DMS 273 treated with DMSO at 0.1 percent for 48 hours (cell line): ENCODE measurements at places on chromosomes 13 and 19.

DNA sequence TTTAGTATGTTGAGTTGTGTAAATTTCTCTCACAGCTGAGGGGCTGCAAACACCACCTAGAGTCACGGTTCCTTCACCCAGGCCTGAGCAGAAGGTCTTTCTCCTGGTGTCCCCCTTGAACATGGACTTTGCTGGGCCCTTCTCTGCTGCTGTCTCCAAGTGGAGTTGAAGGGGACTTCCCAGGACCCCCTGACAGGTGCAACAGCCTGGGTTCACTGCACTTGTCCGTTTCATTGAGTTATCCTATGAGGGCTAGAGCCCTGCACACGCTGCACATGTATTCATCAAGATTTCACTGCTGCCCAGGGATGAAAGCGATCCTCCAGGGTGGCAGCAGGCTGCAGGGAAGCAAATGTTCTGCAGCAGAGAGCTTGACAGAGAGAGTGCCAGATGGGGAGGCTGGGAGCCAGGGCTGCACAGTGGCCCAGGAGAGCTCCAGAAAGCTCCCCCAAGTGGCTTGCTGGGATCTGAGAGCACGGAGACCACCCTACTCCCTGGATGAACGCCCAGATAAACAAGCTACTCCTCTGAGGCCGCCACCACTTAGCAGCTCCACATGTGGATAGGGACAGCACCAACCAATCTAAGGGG lies 10.3 kb downstream of the TMEM272 start:
- DNase-seq = peak; percentile 84

DNA sequence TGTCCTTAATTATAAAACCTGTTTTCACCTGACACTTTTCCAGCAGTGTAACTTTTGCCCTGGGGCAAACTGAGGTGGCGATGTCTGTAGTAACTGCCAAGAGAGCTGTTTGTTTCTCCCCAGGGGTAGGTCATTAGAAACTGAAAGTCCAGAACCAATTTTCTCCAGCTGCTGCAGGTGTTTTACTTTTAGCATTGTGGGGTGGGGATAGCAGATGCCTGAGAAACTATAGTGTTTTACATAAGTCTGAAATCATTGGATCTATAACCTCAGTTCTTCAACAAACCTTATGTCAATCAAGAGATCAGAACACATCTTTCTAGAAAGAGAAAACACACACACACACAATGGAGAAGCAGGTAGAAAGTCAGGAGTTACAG lies 92.7 kb downstream of the LHFPL6 start:
- DNase-seq = no peak

GRCh38 chr19:2424686-2425621 lies 2.4 kb downstream of the TIMM13 start:
- DNase-seq = no peak

- no peak for DNase-seq
These were observed 34.1 kb upstream of the POMP start for GRCh38 chr13:28624707-28625432.

DNA sequence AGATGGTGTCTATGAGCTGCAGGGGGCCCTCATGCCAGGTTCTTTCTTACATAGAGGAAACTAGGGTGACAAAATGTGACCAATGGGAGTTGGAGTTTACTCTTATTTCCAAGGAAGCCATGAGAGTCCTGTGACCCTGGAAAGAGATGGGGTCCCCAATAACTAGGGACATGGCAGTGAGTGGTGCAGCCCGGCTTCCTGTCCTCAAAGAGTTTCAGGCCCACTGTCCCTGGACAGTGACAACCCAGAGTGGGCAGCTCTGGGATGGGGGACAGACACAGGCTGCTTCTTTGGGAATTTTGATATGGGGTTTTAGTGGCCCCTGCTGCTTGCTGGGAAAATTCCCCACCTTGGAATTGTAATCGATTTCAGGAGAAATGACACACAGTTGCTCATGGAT lies 8.4 kb upstream of the IGFL1 start:
- no peak for DNase-seq

GRCh38 chr13:97875911-97876310 lies 77.6 kb upstream of the IPO5 start:
- no peak for DNase-seq

- DNase-seq = no peak
These were observed 13.1 kb downstream of the DCAF15 start for GRCh38 chr19:13965377-13965896.

- no peak for DNase-seq
These were observed 155.0 kb downstream of the CYSLTR2 start for GRCh38 chr13:48808683-48809082.

DNA sequence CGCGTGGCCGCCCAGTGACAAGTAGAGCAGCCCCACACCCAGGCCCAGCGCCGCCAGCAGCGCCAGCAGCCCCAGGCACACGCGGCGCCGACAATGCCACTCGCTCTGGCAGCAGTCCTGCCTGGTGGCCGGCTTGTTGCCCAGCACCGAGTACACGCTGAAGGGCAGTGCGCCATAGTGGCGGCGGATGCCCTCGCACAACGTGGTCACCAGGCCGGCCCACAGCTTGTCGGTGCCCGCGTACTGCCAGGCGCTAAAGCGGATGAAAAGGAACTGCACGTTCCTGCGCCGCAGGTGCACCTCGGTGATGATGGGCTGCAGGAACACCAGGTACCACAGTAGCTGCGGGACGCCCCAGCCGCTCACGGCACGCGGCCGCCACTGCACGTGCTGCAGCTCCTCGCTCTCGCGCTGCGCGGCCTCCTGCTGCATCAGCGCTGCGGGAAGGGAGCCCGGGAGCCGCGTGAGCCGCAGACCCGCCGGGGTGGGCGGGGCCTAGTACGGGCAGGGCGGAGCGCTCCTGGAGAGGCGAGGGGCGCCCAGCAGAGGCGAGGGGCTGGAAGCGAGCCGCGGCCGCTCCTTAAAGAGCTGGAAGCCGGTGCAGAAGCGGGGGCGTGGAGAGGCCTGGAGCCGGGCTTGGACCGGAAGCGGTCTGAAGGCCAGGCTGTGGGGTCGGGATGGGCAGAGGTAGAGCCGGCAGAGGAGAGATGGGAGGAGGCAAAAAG lies 7.3 kb downstream of the NKPD1 start:
- DNase-seq = no peak

DNA sequence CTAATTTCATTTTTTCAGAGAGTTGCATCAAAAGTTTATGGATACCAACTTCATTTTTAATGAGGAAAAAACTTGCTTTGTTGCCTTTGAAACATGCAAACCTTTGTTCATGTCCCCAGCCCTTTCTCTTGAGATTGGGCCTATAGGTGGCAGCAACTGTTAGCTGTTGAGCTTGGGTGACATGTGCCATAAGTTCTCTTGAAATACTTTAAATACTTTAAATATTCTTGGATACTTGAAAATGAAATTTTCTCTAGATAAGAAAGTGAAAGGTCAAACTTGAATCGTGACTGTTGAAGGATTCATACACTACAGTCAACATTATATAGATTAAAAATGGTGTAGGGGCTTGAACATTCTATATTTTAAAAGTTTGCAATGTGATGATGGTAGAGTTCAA lies 294.9 kb downstream of the NDFIP2 start:
- no peak for DNase-seq

DNA sequence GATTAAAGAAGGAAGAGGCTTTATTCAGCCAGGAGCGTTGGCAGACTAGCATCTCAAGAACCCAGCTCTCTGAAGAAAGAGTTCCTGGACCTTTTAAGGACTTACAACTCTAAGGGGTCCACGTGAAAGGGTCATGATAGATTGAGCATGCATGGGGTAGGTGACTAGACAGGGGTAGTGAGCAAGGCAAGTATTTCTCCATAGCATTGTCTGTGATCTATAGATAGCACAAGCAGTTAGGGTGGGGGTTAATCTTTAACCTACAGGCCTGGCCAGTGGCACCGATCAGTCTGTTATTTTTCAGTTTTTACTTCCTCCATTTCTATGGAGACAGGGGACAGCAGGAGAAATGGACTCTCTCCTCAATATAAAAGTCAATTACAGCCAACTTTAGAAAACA lies 983.7 kb downstream of the SLITRK1 start:
- DNase-seq = no peak

GRCh38 chr13:112756511-112756966 lies 66.7 kb downstream of the ATP11A start:
- no peak for DNase-seq

GRCh38 chr19:46674416-46675178 lies 13.6 kb upstream of the DACT3 start:
- peak; percentile 48 for DNase-seq

GRCh38 chr19:28168557-28168956 lies 1044.4 kb downstream of the UQCRFS1 start:
- DNase-seq = no peak

DNA sequence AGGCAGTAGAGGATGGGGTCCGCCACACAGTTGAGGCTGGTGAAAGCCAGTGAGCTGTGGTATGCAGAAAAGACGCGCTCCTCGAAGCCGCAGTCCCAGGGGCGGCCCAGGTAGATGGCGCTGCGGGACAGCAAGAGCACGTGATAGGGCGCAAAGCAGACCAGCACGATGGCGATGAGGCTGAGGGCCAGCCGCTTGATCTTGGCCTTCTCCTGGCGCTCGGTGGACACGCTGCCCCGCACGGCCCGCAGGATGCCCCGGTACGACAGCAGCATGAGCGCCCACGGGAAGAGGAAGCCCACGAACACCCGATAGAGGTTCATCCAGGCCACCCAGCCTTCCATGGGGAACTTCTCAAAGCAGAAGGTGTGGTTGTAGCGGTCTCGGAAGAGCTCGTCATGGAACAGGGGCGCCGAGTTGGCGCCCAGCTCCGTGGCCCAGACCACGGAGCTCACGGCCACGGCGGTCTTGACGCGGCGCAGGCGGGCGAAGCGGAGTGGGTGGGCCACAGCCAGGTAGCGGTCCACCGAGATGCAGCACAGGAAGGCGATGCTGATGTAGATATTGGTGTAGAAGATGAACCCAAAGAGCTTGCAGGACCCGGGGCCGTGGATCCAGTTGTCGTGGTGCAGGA lies 6.5 kb upstream of the OPA3 start:
- DNase-seq = no peak

- DNase-seq = no peak
These were observed 9.4 kb downstream of the SAMD4B start for GRCh38 chr19:39351537-39352064.

GRCh38 chr19:54684527-54684926 lies 21.7 kb downstream of the LILRB4 start:
- no peak for DNase-seq

DNA sequence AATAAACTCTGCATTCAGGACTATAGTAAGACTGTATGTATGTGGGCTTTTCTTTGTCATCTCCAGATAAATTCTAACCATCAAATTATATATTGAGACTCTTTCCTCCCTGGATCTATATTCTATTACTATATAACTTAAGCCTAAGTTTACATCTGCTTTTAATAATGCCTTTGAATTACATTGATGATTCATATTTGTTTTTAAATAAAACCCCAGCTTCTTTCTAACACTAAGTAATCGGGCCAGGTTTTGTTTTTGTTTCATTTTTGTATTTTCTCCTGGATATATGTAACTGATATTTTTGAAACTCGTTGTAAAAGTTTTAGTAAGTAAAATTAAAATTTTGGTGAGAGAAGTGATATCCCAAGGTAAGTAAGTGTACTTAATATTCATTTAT lies 1599.1 kb downstream of the PCDH9 start:
- DNase-seq = no peak

- no peak for DNase-seq
These were observed 4.3 kb upstream of the PARP4 start for GRCh38 chr13:24516919-24517318.

DNA sequence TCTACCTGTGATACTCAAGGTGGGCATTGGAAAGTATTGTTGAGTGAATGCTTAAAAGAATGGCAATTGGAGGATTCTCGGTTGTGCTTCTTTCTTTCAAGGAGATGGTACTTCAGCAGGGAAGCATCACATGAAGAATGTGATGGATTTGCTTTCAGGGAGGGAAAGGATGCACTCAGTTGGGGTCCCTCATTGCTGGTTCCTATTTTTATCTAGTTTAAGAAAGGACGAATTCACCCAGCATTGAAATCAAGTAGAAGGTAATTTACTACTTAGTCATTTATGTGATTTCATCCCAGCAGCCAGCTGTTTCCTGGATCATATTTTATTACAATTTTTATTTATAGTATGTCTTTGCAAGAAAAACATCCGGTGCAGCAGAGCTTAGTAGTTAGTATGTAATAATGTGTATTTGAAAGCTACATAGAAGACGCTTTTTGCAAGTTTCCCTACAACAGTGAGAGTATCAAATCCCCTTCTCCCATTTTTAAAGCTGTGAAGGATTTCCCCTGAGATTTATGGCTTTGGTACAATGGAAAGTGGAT lies 417.9 kb downstream of the GPC5 start:
- no peak for DNase-seq

DNA sequence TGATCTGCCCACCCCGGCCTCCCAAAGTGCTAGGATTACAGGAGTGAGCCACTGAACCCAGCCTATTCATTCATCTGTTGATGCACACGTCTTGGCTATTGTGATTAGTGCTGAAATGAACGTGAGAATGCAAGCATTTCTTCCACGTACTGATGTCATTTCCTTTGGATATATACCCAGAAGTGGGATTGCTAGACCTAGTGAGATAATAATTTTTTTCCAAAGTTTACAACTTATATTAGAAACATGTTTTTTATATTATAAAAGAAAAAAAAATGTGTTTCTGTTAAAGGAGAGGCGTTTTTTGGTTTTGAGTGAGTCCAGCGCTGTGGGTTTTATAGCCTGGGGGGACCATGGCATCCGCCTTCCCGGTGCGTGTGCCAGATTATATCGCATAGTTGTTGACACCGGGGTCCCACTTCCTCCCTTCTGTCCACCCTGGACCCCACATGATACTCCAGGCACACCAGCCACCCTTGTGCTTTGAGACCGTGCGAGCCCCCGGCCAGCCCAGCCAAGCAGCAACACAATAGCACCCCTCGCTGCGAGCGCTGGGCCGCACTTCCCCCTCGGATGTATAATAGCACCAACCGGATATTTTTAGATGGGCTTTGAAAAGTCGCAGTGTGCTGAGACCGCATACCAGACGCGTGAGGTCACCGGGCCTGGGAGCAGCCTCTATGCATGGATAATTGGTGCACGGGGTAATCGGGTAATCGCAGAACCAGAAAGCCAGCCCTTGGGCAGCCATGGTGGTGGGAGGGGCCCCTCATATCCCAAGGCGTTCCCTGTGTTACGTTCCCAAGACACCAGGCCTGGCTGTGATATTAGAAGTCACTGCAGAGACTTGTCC lies 59.6 kb downstream of the MYO9B start:
- DNase-seq = peak; percentile 67

DNA sequence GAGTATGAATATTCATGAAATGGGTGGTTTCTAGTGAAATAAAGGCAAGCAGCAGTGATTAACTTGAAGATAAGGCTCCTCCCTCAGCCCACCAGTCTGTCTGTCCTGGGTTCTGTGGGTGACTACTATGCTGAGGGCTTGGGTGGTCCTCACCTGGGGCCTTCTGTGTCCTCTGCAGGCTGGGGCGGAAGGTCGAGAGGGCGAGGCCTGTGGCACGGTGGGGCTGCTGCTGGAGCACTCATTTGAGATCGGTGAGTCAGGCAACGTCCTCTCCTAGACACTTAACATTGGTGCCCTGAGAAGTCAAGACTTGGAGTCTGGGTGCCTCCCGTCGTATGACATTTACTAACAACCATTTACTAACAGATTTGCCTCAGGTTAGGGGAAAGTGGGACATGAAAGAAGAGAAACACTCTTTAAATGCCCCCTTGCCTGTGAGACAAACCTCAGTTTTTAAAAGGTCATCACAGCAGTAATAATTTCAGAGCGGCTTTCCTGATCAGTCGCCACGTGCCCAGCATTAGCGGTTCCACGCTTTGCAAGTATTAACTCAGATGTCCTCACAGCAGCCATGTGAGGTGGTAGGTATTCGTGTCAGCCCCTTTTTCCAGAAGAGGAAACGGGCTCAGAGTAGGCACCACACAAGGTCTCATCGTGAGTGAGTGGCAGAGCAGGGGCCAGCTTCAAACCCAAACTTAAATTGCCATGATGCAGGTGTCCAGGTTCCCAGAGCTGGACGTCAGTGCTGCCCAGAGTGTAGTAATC lies 1.3 kb upstream of the GARIN5A start:
- DNase-seq = no peak

GRCh38 chr13:68551701-68552522 lies 1321.8 kb upstream of the PCDH9 start:
- no peak for DNase-seq
